ENCODE measurements at places on chromosomes 4 and X.

DNA sequence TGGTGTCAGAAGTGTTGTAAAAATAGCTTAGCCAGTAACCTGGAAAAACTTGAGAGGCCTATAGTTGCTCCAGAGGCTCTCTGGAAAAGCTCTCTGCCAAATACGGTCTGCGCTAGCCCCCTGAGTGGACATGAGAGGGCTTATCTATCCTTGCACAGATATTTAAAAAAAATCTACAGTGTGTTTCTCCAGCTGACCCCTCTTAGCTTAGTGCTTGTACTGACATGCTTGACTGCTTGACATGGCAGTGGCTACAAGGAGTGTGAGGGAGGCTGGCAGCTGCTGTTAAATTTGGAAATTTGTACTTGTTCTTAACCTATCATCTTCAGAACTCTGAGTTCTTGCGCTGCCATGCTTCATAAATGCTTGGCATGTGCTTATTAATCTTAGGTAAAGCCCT, 229.2 kb downstream of the RBMX2 start:
- no peak for DNase-seq
- H3K4me3 ChIP-seq = no peak overlapping the region
- no peaks in the 10 kb centered on the region for H3K4me1 ChIP-seq
- no peak overlapping the region for H3K27ac ChIP-seq
- no peaks in the 10 kb centered on the region for H3K27me3 ChIP-seq
- no peaks in the 10 kb centered on the region for H3K36me3 ChIP-seq

- H3K27me3 ChIP-seq = no peaks in the 10 kb centered on the region
- H3K4me3 ChIP-seq = no peak overlapping the region
- no peak for DNase-seq
- no peaks in the 10 kb centered on the region for H3K36me3 ChIP-seq
- no peak overlapping the region for H3K27ac ChIP-seq
Measured at GRCh38 chrX:153510383-153510782, 7.1 kb upstream of the ATP2B3 start.

DNA sequence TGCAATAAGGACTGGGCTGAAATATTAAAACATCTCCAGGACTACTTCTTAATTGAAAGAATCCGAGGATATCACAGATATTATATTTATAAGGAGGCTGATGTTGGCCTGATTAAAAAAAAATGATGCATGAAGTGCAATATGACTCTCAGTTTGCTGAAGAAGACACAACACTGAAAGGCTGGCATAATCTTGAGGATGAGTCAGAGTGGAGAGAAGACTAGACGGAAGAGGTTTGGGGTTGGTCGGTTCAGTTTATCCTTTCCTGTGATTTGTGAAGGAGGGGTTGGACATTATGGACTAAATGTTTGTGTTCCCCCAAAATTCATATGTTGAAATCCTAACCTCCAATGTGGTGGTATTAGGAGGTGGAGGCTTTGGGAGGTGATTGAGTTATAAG, 170.3 kb downstream of the CORIN start:
- H3K36me3 ChIP-seq = no peaks in the 10 kb centered on the region
- no peaks in the 10 kb centered on the region for H3K27me3 ChIP-seq
- no peaks in the 10 kb centered on the region for H3K4me1 ChIP-seq

GRCh38 chr4:99655308-99656081, 2.1 kb downstream of the C4orf54 start:
- H3K27ac ChIP-seq = no peak overlapping the region
- no peak for DNase-seq
- no peaks in the 10 kb centered on the region for H3K27me3 ChIP-seq

DNA sequence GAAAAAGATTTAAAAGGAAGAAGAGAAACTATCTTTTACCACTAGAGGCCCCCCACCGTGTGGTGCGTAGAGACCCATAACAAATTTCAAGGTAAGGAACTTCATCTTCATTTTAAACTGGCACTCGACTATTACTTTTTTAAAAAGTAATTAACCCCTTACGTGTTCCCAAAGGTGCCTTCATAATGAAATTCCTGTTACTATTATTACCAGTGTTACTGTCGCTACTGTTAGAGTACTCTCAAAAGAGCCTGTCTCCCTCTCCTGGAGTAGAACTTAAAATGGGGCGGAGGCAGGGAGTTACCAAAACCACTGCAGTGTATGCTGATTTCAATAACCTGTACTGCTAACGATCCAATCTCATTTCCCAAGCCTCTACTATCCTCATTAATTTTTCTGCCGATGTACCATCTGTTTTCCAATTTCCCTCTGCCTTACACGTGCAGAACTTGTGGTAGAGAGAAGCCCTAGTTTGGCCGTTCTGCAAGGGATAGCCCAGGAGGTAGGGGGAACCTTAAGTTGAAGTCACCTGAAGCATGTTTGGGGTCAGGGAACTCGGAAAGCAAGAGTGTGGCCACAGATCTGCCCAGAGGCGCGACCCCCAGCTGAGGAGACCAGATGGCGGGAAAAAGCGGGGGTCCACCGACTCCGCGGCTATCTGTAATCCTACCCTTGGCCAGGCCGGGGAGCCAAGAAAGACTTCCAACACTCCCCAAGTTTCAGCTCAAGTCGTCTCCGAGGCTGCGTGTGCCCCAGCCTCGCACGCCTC, 720 bp upstream of the STK26 start:
- peaks cover 5% of the 10 kb centered on the region for H3K4me1 ChIP-seq
- H3K36me3 ChIP-seq = no peaks in the 10 kb centered on the region
- peak overlapping the region; percentile 60 for H3K4me3 ChIP-seq
- DNase-seq = no peak
- H3K27me3 ChIP-seq = no peaks in the 10 kb centered on the region

DNA sequence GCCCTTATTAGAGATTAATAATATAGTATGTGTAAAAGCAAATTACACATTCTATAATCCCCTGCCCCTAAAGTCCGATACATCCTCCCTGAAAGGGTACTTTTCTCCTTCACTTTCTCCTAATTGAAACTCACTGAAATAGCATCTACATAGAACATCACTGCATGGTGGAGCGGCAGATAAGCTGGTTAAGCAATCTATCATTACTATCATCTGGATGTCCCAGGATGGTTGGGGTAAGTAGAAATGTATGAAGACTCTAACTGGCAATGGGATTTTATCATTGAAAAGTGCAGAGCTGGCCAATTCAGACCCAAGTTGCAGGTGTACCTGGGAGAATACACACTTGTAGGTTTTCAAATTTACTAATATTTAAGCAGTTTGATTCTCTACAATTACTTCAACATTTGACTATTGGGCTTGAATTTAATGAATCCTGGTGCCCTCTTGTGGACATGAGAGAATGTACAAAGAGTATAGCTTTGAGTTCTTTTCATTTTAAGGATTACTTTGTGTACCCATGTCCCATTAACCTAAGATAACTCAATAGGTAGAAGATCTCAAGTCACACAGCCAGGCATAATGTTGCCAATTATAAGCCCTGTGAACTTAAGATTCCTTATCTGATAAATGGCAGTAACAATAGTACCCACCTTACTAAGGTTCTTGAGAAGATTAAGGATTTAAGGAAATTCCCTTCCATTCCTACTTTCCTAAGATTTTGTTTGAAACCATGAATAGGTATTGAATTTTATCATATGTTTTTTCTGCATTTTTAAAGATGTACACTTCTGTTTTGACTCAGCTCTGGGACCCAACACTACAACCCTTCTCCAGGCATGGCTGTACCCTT, 69.8 kb downstream of the SHROOM3 start:
- H3K4me1 ChIP-seq = no peaks in the 10 kb centered on the region
- no peak overlapping the region for H3K27ac ChIP-seq
- DNase-seq = no peak
- no peaks in the 10 kb centered on the region for H3K27me3 ChIP-seq

Data from effector memory CD4-positive, alpha-beta T cell (primary cell).